ENCODE measurements at places on chromosomes 5 and 9. TPM values are rescaled to one million over a fixed set of nuclear protein-coding genes. Genes with fewer than 3 reads are reported as not detected.
A peak's percentile ranks its signal among the peaks of the same experiment; 100 is the strongest.

DNA sequence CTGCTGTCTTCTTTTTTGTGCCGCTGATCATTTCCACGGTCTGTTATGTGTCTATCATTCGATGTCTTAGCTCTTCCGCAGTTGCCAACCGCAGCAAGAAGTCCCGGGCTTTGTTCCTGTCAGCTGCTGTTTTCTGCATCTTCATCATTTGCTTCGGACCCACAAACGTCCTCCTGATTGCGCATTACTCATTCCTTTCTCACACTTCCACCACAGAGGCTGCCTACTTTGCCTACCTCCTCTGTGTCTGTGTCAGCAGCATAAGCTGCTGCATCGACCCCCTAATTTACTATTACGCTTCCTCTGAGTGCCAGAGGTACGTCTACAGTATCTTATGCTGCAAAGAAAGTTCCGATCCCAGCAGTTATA lies 17.1 kb downstream of the F2R start:
- DNase-seq, result no peak

DNA sequence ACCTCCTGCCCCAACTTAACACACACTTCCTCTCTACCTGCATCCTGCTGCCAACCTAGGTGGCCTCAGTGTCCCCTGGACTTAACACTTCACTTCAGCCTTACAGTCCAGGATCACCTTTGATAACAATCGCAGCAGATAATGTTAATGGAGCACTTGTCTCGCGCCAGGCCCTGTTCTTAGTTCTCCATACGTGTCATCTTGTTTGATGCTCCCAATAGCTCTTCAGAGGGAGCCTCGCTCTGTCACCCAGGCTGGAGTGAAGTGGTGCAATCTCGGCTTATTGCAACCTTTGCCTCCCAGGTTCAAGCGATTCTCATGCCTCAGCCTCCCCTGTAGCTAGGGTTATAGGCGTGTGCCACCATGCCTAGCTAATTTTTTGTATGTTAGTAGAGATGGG lies 62.7 kb upstream of the SHB start:
- DNase-seq, result no peak

DNA sequence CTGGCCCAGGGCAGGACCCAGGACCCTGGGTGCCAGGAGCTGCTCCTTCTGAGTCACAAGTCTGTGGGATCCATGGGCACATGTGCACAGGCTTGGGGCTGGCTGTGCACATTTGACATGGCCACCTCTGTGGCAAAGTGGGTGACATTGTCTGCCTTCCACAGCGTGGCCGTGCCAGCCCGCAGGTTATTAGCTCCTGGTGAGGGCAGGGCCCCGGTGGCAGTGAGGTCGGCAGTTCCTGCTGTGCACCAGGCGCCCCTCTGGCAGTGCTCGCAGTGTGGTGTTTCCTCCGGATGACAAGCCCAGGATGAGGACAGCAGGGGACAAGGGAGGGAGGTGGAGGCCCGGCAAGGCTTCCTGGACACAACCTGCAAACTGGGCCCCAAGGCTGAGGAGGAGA lies 60.5 kb downstream of the OLFM1 start:
- DNase-seq, result no peak

- no peak for DNase-seq
Measured at GRCh38 chr5:139181835-139182452, 16.2 kb downstream of the SIL1 start.

GRCh38 chr5:31663519-31663918 lies 24.6 kb downstream of the PDZD2 start:
- peak; percentile 16 for DNase-seq

NCS1 gene
- total RNA-seq, result 30.4 TPM

MYO10 gene
- total RNA-seq, result 16.6 TPM

DNA sequence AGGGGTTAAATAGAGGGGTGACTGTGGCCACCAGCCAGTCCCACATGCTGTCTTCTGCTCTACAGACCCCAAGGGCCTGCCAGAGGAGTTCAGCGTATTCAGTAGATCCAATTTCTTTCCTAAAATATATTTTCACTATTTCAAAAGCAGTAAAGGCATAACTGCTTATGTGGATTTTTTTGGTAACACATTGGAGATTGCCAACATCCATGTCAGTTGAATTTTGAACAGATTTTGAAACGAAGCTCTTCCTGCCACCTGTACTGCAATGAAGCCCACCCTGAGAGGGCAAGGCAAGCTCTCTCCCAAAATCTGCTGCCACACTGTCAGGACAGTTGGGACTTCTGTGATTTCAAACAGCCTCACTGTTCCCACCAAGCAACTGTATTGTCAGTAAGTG lies 37.1 kb upstream of the SARDH start:
- no peak for DNase-seq

FOXD4 gene
- total RNA-seq, result 0.58 TPM

- DNase-seq, result peak; percentile 98
Measured at GRCh38 chr5:160357861-160358411, 12.5 kb downstream of the C1QTNF2 start.

DNA sequence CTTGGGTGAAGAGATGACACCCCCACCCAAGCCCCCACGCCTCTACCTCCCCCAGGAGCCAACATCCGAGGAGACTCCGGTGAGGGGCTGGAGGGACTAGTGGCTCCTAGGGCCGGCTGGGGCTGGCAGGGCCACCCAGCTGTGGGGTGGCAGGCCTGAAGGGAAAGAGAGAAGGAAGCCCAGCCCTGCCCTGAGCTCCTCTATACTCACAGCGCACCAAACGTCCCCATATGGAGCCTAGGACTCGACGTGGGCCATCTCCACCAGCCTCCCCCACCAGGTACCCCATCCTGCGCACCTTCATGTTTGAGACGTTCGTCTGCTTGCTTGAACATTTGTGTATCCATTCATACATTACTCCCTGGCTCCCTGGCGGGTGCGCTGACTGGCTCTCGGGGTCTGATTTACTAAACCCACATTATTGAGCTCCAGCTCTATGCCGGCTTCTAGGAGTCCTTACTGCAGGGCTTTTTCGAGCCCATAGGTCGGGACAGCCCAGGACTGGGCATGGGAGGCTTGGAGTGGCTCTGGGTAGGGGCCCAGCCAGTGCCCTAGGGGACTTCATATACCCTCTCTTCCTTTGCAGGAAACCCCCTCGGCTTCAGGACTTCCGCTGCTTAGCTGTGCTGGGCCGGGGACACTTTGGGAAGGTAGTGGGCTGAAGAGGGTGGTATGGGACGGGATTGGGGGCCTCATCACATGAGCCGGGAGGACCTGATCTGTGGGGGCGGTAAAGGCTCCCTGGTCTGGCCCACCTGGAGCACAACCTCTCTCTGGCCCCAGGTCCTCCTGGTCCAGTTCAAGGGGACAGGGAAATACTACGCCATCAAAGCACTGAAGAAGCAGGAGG lies 9.1 kb downstream of the ZDHHC12 start:
- DNase-seq, result no peak

FOXD4L3 gene
- total RNA-seq, result not detected

DNA sequence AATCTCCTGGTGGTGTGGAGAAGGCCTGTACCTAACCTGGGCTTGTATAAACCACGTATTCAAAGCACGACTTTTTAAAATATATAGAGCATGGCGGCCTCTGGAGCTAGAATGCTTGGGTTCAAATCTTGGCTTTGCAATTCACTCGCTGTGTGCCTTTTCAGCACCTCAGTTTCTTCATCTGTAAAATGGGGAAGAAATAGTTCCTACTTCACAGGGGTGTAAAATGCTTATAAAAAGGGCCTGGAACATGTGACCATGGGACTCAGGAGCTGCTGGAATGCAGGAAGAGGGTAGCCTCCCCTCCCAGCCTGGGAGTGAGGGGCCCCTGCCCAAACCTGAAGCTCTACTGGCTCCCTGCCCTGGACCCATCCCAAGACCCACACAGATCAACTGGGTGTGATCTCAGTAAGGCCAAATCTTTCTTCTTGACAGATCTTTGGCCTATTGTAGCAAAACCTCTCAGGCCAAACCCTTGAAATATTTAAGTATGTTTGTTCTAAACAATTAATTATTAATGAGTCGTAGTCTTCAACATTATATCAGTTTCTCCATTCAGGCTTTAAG lies 269.0 kb downstream of the ZSWIM6 start:
- no peak for DNase-seq

GRCh38 chr9:136223871-136224640 lies 19.1 kb upstream of the LHX3 start:
- DNase-seq, result no peak

LECT2 gene
- total RNA-seq, result not detected

DMRT3 gene
- total RNA-seq, result 0.09 TPM

RLN1 gene
- total RNA-seq, result 0.35 TPM

GADD45G gene
- 10.7 TPM for total RNA-seq

DNA sequence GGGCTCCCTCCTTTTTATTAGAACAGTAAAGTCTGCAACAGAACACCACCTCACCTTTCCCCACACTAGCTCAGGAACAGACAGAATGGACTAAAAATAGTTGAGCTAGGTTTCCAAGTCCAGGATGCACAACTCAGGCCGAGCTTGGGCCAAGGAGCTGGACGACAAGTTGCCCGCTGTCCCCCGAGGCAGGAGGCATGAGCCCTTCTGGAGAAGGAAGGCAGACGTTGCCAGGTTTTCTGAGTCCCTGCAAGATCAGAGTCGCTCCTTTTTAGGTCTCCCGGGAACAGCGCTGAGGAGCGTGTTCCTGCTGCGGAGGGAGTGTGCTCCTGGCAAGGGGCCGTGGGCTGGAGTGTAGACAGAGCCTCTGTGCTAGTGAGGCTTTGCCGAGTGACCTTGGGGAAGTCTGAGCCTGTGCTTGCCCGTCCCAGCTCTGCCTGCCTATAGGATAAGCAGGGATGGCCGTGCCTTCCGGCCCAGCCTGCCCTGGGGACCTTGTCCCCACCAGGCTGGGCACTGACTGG lies 121.6 kb downstream of the WNK2 start:
- DNase-seq, result peak; percentile 26

- no peak for DNase-seq
Measured at GRCh38 chr9:90114641-90115425, 510.0 kb downstream of the GADD45G start.

ARPC5L gene
- total RNA-seq, result 15.0 TPM

BTNL3 gene
- not detected for total RNA-seq

DNA sequence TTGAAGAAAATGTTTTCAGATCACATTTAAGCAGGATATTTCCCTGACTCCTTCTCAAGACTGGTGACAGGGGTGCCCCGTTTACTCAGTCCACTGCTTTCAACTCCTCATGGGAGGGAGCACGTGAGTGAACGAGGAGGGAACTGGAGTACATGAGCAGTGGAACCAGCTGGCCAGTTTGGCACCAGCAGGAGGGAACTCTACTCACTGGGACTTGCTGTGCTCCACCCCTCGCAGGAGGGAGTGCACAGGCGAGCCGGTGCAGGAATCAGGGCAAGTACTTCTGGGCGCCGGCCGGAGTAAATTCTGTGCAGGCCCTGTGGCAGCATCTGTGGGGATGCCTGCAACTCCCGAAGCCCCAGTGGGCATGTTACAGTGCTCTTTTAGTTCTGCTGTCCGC lies 1941.1 kb upstream of the C9orf72 start:
- DNase-seq, result no peak

DNA sequence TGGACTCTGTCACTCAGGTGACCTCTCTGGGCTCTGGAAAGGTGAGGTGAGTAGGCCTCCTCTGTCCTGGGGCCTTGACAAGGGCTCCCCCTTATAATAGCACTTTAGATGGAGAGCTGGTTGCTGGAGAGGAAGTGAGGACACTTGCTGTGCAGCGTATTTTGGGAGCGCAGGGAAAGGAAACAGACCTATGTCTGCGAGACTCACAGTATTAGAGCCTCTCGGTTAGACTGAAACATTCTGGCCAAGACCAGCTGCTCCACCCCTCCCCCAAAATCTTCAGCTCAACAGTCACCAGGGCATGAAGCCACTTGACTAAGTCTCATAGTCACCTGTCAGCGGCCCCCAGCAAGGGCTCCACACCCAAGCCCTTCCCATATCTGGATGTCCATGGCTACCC lies 213.6 kb downstream of the AGTPBP1 start:
- peak; percentile 16 for DNase-seq

- DNase-seq, result no peak
Measured at GRCh38 chr9:79759460-79759859, 187.7 kb downstream of the TLE4 start.

DNA sequence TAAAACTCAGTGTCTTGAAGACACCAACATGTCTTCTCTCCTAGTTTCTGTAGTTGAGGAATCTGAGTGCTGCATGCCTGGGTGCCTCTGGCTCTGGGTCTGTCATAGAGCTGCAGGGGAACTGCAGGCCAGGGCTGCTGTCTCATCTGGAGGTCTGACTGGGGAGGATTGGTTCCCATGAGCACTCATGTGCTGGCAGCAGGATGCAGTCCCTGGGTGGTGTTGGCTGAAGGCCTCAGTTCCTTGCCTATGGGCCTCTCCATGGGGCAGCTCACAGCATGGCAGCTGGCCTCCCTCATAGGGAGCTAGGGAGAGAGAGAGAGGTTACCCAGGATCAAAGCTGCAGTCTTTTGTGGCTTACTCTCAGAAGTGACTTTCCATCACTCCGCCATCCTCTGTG lies 22.6 kb downstream of the UBE2QL1 start:
- DNase-seq, result no peak

DNA sequence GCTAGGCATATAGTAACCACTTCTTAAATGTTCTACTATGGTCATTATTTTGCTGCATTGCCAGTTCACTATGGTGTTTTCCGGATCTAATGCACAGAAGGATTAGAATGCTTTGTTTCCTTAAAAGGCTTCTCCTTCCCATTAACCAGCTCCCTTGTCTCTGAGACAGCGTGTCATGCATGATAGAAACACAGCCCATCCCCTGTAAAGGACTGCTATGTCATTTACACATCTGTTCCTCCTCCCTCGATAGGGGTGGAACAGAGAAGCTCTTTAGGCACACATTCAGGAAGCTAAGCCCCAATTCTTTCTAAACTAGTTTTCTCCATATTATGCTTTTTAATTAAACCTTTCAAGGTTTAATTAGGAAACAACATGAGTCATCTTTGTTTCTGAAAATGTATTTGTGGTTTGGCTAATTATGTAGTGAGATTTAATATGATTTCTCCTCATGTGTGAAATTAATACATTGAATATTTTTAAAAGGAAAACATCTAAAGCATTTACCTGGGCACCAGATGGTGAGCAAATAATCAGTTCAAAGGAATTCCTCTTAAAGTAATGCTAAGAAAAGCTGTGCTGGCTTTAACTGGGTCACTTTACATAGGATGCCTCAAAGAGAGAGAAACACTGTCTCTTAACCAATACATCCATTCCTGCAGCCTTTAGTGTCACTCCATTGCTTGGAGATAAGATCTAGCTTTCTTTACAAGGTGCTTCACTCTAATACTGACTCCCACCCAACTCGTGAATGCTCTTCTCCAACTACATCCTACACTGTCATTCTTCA lies 133.3 kb upstream of the PPP1R2B start:
- peak; percentile 25 for DNase-seq

SVEP1 gene
- 28.5 TPM for total RNA-seq

GRCh38 chr5:141664733-141665461 lies 13.7 kb upstream of the FCHSD1 start:
- peak; percentile 78 for DNase-seq

- DNase-seq, result no peak
Measured at GRCh38 chr5:163381832-163382231, 55.6 kb upstream of the CCNG1 start.

GRCh38 chr9:131868766-131869165 lies 128.9 kb upstream of the RAPGEF1 start:
- peak; percentile 81 for DNase-seq

DNA sequence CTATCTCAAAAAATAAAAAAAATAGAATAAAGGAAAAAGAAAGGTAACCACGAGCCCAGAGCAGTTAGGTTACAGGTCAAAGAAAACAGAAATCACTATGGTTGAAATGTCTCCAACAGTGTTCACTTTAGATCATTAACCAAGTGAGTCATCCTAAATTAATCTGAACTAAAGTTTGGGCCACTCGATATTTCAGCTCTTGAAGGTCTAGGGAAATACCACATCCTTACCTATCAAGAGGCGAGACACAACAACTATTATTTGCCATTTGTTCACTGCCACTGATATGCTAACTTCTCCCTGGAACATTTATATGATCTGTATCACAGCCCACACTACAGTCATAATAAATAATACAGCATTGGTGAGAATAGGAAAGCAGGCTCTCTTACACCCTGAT lies 111.3 kb upstream of the NR5A1 start:
- DNase-seq, result no peak
